DMS79 treated with DMSO at 0.1 percent for 48 hours (cell line): ENCODE measurements at places on chromosomes 1 and 21.

- DNase-seq, result no peak
These were observed 312.9 kb downstream of the GRIK1 start for GRCh38 chr21:29626801-29627470.

GRCh38 chr1:185501099-185501498 is 184.1 kb upstream of the IVNS1ABP start:
- no peak for DNase-seq

- no peak for DNase-seq
These were observed 278.4 kb upstream of the SNX7 start for GRCh38 chr1:98382986-98383740.

DNA sequence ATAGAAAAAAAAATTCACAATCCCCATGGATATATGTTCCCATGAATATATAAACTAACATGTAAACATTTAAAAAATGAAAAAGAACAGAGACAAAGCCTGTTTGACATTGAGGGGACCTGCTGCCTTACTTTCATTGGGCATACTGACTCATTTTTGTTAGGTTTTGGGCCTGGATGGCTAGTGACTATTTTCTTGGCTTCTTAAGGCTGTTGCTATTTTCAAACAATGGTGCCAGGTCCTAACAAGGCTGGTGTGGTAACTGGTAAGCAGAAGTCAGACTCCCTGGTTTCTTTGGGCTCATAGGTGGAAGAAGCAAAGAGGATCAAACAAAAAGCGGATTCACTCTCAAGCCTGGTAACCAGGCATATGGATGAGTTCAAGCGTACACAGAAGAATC is 51.0 kb downstream of the LAMC2 start:
- no peak for DNase-seq

- DNase-seq, result no peak
These were observed 312.3 kb downstream of the KCNH1 start for GRCh38 chr1:210821615-210822014.

- no peak for DNase-seq
These were observed 8.3 kb downstream of the HMGCL start for GRCh38 chr1:23816906-23817305.

DNA sequence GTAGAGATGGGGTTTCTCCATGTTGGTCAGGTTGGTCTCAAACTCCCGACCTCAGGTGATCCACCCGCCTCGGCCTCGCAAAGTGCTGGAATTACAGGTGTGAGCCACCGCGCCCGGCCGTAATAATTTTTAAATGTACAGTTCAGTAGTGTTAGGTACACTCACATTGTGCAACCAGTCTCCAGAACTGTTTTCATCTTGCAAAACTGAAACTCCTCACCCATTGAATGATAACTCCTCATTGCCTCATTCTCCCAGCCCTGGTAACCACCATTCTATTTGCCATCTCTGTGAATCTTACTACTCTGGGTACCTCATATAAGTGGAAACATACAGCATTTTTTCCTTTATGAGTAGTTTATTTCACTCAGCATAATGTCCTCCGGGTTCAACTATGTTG is 3.4 kb downstream of the NLRP3 start:
- no peak for DNase-seq

- no peak for DNase-seq
These were observed 468.1 kb downstream of the ADGRL2 start for GRCh38 chr1:82268826-82269225.

DNA sequence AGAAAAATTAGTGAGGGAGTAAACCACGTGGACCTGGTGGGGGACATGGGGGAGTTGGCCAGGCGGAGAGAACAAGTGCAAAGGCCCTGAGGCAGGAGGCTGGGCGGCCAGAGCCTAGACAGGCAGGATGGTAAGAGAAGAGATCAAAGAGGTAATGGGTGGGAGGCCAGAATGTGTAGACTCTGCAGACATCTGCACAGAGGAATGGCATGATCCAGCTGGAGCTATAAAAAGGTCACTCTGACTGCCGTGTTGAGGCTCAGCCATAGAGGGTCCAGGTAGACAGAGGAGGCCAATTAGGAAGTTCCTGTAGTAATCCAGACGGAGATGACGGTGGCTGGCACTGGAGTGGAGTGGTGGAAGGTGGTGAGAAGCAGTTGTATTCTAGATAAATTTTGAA is 3.6 kb downstream of the H6PD start:
- no peak for DNase-seq

DNA sequence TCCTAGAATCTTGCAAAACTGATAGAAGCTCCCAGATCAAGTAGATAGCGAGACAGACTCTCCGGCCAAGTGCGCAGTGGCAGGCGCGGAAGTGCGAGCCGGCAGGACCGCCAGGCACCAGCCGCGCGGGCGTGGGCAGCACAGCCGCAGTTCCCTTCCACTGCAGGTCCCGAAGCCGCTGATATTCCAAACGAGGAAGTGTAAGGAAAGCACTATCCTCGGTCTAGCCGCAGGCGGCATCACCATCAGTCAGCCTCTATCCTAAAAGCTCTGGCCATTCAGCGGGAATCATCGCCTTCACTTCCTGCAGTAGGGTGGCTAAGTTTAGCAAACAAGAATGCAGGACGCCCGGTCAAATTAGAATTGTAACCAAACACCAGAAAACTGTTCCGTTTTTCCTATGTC is 710 bp downstream of the GLRX2 start:
- peak; percentile 27 for DNase-seq

DNA sequence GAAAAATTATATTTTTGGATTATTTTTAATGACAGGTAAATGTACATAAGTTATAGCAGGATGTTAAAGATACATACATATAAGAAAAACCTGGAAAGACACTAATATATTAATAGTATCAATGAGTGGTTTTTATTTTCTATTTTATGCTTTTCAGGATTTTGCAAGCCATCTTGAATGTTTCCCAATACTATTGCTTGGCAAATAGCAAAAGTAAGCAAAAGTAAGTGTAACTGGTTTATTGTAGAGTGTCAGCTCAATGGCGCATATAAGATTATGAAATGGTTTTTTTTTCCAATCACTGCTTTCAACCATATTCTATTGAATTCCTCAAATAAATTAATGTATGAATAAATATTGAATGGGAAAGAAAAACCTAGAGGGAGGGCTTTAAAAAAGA is 36.4 kb downstream of the ZNF684 start:
- DNase-seq, result no peak

DNA sequence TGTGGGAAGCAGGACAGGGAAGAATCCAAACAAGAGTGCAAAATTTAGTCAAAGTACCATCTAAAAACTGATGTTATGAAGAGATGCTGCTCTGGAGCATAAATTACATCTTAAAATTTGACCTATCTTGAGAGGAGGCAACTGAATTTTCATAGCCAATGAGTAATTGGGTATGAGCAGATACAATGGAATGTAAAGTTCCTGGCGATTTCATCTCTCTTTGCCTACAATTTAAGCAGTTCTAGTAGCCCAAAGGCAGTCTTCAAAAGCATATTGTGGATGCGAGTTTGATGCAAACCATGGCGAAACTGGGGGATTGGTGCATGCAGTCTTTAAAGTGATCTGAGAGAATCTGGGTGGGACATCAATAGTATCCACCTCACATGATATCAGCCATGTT is 1265.9 kb downstream of the BRINP3 start:
- DNase-seq, result no peak
